ENCODE measurements at places on chromosomes 7 and 10.

GRCh38 chr10:5163487-5163886, 21.5 kb downstream of the AKR1C8 start:
- no peak for DNase-seq

DNA sequence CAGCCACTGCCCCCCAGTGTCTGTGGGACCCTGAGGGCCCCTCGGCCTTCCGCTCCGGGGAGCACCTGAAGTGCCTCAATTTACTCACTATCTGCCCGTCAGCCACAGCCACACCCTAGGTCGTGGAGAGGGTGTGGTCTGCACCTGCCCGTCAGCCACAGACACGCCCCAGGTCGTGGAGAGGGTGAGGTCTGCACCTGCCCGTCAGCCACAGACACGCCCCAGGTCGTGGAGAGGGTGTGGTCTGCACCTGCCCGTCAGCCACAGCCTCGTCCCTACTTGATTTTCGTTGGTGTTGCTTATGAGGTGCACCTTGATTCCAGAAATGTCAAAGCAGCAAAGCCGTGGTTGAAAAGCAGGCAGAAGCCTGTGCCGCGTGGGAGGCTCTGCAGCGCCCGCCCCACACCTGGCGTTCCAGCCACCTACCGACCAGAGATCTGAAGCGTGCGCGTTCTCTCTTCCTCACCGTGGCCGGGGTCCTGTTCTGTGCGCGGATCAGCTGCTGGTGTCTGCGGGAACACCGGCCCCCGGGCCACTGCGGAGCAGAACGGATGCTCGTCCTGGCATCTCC, 101.6 kb downstream of the DYNC2I1 start:
- DNase-seq, result no peak

DNA sequence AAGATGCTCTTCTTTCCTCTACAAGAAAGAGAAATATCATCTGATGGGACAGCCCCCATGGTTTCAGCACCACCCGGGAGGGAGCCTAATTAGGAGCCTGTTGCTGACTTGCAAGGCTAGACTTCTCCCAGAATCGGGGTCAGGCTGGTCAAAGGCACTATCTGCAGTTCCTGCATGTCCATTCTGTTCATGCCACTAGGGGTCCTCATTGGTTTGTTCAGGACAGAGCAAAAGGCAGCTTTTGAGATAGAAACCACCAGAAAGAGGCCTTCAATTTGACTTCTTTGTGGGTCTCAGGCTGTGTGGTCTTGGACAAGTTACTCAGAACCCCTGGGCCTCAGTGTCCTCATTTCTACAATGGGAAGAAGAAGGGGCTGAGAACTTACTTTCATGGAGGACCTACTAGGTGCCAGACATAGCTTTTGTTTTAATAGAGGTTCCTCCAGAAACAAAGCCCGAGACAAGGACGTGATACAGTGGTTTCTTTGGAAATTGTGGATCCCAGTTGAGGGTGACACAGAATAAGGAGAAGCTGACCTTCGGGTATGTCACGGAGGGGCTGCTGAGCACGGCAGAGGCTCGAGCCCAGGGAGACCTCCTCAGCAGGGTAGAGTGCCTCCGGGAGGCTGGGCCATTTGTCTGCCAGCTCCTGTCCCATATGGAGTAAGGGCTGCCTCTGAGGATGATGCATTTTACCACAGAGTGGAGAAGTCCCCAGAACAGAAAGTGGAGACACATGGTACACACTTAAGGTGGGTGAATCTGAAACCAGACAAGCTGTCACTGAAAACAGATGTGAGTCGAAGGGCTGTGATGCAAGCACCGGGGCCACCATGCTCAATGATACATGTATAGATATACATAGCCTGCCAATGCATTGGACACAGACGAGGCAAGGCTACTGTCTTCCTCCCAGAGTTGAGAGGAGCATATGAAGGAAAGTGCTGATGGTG, 33.1 kb upstream of the NEUROD6 start:
- peak; percentile 12 for DNase-seq

GRCh38 chr10:77245953-77246352, 391.7 kb downstream of the KCNMA1 start:
- DNase-seq, result peak; percentile 87

DNA sequence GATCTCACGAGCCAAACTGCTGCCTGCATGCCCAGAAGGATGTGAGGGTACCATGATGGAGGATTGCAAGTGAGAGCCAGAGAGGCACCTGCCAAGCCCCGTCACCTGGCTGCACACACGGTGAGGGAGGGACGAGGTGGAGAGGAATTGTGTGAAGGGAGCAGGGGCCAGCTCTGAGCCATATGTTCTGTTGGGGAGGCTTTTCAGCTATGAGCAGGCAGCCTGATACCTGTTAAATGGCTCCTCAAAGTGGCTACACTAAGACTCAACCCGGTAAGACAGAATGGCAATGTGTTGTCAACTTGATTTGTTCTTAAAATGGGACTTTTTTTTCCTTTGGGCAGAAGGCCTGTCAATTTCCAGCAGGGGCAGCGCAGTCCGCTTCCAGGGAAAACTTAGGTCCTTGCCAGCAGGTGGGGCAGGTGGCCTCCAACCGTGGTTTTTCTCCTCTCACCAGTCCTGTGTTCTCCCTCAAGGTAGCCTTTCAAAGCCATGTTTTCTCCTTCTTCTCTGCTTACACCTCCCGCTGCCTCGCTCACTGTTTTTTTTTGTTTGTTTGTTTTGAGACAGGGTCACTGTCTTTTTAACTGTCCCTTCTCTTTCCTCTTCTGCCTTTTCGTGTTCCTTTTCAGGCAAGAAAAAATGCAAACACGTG, 57.7 kb upstream of the ZNRF2 start:
- no peak for DNase-seq

GRCh38 chr7:128235471-128235870, 5.6 kb upstream of the LEP start:
- no peak for DNase-seq

GRCh38 chr7:73811760-73812168, 19.0 kb upstream of the CLDN4 start:
- peak; percentile 87 for DNase-seq

GRCh38 chr10:92712016-92712889, 22.5 kb downstream of the HHEX start:
- peak; percentile 31 for DNase-seq

- DNase-seq, result no peak
These were observed 18.2 kb upstream of the C10orf53 start for GRCh38 chr10:49661140-49661856.

- DNase-seq, result no peak
These were observed 2.0 kb downstream of the CUL1 start for GRCh38 chr7:148700661-148701064.

- DNase-seq, result no peak
These were observed 680.5 kb downstream of the PARD3 start for GRCh38 chr10:34134602-34135001.

DNA sequence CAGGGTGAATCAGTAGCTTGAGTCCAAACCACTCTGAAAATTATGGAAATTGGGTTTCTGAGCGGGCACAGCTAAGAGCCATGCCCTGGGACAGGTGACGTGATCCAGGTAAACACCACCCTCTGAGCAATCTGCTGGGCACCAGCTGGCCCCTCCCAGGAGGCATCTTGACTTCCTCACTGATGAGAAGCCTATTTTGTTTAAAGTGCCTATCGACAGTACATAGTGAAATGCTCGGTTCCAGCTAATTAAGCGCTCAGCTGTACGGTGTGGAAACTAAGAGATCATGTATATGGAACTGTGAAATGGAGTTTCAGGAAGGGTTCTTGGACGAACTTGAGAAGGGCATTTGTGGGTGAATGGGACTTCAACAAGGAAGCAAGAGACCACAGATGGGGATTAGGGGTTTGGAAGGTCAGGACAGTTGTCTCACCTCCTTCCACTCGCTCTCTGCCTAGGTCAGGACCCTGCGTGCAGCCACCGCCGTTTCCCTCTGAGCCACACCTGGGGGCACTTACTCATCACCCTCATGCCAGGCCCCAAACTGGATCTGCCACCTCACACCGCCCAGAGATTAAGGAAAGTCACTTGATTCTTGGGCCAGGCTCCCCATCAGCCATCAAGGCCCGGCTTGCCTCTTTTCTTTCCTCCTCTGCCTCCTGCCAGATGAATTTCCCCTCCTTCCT, 3.2 kb downstream of the ITPRIP start:
- no peak for DNase-seq

GRCh38 chr10:17644485-17644943, 563 bp downstream of the STAM start:
- DNase-seq, result no peak

- no peak for DNase-seq
These were observed 255.8 kb upstream of the PHYHIPL start for GRCh38 chr10:58920655-58921003.

GRCh38 chr7:67371429-67372305, 375.0 kb downstream of the TYW1 start:
- DNase-seq, result peak; percentile 36

DNA sequence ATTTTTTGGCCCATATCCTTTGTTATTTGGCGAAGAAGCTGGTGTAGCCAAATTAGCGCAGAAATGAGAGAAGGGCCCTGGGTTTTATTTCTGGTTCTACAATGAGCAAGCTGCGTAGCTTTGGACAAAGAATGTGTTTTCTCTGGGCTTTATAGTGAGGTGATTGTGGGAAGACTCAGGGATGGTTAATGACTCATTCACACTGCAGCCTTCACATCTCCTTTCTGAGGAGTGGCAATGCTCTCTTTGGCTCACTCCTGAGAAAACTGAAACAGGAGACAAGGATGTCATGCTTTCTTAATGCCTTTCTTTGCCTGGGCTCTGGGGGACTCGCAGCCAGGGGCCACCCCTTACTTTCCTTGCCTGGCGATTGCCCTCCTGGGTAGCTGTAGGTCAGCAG, 271.0 kb upstream of the PODXL start:
- DNase-seq, result no peak

GRCh38 chr7:1101563-1102431, 13.9 kb downstream of the GPER1 start:
- no peak for DNase-seq

DNA sequence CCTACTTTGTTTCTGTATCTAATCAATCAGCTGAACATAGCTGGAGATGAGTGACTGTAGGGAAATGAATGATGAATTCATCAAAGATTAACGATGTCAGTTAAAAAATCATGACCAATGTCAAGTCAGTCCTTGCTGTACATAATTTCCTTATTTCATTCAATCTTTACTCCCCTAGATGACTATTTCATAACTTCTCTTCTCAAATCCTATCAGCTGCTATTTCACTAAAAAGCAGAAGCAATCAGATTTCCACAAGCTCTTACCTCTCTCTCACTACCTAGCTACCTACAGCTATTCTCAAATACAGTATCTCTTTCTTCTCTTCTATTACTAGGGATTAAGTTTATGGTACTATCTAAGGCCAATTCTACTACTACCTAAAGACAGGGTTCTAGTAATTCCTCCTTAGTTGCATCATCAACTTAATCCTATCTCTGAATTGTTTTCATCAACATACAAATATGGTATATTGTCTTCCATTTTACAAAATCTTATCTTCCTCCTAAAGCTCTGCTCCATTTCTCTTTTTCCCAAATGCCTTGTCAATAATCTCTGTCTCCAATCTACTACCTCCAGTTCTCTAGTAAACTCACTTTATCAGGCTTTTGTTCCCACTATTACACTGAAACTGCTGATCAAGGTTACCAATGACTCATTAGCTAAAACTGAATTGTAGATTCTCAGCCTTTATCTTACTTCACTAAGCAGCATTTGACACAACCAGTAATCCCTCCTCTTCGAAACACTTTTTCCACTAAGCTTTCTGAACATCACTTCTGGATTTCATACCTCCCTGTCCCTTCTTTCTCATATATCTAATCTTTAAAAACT, 28.4 kb downstream of the JMJD1C start:
- peak; percentile 29 for DNase-seq

DNA sequence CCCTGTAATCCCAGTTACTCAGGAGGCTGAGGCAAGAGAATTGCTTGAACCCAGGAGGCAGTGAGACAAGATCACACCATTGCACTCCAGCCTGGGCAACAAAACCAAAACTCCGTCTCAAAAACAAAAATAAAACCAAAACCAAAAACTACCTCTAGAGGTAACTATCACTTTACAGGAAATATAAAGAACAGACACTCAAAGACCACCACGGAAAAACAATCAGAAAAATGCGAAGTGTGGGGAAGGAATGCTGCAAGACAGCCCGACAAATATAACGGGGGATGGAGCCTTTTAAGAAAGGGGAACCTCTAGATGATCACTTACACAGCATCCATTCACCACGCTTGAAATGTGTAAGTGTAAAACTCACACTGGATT, 4.3 kb downstream of the HNRNPF start:
- DNase-seq, result no peak

DNA sequence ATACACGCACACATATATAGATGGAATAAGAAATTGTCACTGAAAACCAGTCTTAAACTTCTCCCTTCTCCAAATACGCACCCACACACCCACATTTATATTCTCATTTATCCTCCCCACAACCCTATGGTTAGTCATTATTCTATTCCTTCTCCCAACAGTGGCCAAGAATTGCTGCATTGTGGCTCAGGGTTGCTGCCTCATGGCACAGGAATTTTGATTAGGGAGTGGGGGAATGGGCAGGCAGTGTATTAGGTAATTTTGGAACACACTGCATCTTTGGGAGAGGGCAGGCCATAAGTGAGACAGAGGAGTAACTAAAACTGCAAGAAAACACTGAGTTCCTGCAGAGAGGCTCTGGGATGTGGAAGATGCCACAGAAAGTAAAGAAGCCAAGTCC, 35.7 kb downstream of the NAPEPLD start:
- no peak for DNase-seq

DNA sequence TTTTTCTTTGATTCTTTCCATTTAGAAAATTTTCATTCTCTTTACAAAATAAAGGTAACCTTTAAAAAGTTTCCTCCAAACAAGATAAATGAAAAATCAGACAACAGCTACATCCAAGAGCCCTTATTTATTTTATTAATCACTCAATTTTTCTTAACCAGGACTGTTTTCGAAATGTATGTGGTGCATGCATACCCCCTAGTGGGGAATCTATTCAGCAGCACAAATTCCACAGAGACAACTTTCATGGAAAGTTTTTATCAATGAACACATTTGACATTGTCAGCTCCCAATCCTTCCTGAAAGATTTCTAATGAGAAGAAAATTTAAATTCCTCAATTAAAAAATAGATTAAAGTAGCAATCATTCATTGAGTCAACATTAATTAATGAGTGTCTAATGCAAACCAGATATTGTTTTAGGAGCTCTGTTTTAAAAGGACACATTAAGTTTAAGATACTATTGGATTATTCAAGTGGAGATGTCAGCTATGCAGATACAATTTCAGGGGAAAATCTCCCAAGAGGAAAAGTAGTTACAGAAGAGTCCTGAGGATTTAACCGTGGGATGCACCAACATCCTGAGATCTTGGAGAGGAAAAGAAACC, 5.2 kb upstream of the HTR7 start:
- DNase-seq, result no peak

Measured in inflammatory macrophage treated with lipopolysaccharide for 1 hour (primary cell).